ENCODE measurements at places on chromosomes 4 and X.

GRCh38 chr4:56187688-56188087 lies 199.6 kb downstream of the AASDH start:
- no peak for DNase-seq

- DNase-seq = no peak
Measured at GRCh38 chr4:130422261-130422660, 1326.3 kb downstream of the C4orf33 start.

- DNase-seq = no peak
Measured at GRCh38 chr4:141229408-141230101, 8.9 kb downstream of the ZNF330 start.

GRCh38 chr4:53863158-53863557 lies 201.2 kb downstream of the CHIC2 start:
- no peak for DNase-seq

DNA sequence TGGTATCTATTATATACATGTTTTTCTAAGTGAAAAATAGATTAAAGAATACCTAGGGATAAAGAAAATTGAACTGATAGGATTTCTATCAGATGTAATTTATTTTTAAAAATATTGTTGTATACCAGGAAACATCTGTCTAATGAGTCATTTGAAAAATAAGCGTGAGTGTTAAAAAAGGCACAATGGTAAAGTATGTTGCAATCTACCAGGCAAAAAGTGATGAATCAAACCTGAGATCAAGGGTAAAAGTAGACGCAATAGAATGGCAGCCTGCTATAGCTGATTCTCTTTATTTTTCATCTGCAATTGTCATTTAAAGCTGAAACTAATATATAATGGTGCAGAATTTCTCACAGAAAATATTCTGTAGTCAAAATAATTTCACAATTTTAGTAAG lies 1119.6 kb downstream of the PCDH18 start:
- DNase-seq = no peak

DNA sequence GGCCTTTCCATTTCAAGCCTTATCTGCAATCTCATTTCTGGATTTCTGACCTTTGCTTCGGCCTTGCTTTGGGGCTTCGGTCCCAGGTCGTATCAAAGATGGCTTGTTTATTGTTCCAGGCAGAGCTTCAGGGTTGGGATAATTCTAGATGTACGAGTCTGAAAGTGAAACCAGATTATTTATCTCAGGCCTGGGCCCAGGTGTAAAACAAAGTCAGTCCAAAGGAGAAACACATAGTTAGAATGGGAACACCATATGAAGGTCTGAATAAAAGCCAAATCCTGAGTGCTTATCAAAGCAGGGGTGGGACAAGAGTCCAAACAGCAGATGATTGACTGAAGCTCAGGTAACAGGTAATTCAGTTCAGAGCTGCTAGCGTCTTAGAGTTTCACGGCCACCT lies 17.1 kb downstream of the PRIMPOL start:
- DNase-seq = no peak

DNA sequence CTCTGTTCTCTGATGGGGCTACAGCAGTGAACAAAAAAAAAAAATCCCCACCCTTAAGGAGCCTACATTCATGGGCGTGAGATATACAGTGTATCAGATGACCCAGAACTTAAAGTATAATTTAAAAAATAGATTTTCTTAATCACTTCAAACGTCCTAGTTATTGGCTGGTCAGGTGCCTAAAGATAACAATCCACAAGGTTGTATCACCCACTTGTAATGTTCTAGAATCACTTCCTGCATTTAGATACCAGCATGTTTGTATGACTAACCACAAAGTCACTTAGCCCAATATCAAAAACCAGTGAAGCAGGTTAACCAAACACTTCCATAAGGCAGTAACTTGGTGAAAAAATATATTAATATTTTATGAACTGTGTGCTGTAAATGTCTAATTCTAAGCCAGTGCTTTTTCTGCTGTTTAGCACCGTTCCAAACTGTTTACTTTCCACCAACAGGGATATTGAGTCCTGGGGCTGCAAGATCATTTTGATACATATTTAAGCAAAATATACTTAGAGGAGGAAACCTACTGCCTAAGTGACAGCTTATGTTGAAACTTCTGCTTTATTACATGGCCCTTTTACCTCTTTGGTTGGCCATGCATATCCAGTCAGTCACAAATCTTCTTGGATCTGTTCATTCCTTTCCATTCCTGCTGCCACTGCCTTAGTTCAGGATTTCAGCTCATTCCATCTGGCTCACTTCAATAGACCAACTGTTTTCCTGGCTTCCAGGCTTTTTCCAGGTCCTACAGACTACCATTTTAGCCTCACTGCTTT lies 43.3 kb downstream of the CD40LG start:
- DNase-seq = no peak
